Stimulated activated CD4-positive, alpha-beta T cell treated with anti-CD3 and anti-CD28 coated beads, Interleukin-4, amount 100 ng/mL, for 48 hours (primary cell): ENCODE measurements at places on chromosomes 11 and 22.

DNA sequence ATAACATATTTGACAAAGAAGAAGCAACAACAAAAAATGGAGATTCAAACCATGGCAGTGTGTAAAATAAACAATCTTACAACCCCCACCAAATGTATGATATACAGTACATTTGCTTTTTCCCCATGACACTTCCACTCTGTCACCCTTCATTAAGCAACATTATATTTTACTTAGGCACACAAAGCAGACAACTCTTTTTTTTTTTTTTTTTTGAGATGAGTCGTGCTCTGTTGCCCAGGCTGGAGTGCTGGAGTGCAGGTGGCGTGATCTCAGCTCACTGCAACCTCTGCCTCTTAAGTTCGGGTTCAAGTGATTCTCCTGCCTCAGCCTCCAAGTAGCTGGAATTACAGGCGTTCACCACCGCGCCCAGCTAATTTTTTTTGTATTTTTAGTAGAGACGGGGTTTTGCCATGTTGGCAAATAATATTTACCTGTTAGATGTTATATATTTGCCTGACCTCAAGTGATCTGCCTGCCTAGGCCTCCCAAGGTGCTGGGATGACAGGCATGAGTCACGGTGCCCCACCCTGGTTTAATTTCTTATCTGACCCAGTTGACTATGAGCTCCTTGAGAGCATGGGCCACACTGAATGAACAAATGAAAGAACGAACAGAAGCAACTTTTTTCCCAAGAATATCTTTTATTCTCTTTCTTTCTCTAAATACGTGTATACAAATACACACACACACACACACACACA is 5.5 kb upstream of the PCF11 start:
- no peak for DNase-seq

GRCh38 chr22:50734986-50735738 is 2.8 kb upstream of the ACR start:
- DNase-seq: no peak

DNA sequence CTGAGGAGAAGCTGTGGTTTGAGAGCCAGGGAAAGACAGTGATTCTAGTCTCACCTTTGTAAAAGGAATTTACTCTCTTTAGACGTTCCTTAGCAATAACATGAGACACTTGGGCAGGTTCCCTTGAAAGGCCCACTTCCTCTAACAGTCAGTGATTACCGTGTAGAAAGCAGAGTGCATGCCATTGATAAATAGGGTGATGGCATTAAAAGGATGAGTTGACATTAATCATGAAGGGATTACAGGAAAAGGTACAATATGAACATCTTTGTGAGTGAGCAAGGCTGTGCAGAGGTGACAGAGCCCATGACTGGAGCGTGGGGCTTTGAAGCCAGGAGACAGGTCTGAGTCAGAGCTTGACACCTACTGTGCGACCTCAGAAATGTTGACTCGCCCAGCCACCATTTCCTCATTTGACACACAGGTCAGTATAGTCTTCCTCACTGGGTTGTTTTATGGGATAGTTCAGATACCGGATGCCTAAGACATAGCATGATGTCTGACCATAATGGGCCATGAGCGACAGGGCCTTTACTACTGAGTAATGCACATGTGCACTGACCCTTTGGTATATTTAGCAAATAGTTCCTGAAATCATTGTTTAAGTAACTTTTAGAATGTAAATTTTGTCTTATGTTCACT is 341.7 kb upstream of the MTNR1B start:
- DNase-seq: no peak

- no peak for DNase-seq
Observed at GRCh38 chr11:111604392-111605009, 2.3 kb downstream of the SIK2 start.

GRCh38 chr11:87447606-87448005 is 409.9 kb downstream of the TMEM135 start:
- no peak for DNase-seq

- DNase-seq: no peak
Observed at GRCh38 chr11:5394091-5394490, 10.5 kb downstream of the OR51M1 start.

DNA sequence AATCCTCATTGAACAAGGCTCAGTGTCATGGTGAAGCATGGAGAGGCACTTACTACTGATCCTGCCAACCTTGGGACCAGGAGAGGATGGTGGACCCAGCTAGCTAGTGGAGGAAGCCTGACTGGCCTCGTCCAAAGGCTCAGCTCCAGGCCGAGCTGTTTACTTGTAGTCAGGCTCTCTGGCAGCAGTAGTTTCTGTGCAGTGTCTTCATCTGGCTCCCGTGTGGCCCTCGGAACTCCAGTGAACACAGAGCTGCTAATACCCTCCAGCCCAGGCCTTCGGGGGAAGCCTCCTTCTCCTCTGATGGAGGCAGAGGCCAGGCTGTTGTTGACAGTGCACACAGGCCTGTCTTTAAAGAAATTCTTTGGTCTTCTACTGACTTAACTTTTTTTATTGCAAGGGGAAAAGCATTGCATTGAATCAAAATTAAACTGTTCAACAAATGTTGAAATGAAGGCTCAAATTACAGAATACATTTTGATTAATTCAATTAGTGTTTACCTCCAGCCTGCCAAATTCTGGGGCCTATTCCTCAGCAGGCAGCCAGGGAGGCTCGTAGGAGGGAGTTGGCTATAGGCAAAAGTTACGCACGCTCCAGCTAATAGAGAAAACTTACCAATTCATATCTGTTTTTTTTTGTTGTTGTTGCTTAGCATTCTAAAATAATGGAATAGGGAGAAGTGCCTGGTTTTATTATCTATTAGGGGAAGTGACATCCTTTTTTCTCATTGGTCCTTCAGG is 18.8 kb downstream of the PPFIBP2 start:
- no peak for DNase-seq

DNA sequence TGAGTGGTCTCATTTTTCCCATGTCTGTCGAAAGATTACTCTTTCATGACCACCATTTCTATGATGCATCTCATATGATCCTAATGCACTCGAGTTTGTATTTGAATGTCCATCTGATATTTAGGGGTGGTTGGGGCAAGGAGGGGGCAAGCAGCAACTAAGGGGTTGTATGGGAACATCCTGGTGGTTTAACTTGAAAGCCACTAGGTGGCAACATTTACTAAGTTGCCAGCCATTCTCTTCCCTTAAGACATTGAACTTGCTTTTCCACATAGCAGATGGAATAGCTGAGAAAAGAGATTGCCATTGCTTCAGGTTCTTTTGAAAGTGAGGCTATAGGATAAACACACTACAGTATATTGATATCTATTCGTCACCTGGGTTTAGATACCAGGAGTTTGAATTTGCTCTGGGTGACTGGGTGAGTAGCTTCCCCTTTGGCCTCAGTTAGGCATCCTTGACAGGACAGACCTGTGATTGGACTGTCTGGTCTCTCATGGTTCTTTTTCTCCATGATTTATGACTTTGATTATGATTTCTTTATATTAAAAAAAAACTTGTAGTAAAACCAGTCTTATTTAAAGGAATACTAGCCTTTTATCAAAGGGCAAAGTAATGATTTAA is 32.4 kb downstream of the NF2 start:
- no peak for DNase-seq

- no peak for DNase-seq
Observed at GRCh38 chr11:95884376-95884775, 39.5 kb downstream of the MTMR2 start.

DNA sequence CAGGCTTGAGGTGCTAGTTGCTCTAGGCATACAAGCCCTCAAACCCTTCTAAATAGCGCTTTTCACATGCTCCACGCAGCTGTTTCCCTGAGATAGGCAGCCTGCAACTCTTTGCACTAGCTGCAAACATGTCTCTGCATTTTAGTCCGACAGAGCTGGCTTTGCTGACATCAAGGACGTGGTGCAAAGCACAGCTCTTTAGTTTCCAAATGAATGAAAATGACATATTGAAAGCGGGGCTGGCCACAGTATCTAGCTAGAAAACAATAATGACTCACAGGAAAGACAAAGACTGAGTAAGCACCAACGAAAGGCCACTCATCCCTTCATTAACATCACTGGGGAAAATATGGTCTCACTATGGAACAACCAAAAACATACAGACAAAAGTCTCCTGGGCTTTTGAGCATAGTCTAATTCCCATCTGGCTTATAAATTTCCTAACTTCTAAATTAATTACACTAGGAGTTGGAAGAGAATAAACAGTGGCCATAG is 15.3 kb upstream of the ZC3H12C start:
- DNase-seq: peak; percentile 26

DNA sequence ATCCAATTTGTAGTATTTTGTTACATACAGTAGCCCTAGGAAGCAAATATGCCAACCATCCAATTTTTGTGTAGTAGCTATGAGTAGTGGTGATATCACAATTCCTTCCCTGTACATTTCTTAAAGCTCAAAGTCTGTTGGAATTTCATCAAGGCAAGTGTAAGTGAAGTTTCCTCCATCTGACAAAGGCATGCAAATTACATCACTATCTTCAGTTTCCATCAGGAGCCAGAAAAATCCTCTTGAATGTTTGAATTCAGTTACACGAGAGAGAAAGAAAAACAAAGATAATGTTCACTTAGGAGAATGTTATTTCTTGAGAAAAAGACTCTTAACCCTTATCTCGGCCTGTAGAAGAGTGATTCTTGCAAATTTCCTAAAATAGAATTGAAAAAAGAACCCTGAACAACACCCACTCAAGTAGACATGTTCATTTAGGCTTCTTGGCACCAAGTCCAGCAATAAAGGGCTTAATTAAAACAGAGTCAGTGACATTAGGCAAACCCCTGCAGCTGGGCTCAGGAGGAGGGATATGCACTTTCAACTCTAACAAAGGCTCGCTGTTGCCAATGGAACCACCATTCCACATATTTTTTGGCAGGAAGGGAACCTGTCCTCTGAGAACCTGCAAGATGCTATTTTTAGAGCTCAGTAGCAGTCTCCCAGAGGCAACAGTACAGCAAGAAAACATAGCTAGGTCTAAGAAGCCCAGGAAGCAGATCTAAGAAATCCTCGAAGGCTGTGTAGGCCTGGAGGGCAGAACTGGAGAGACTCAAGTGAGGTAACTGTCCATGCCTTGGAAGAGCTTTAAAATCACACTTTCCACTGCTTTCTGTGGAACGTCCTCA is 144.6 kb downstream of the CCDC81 start:
- no peak for DNase-seq

DNA sequence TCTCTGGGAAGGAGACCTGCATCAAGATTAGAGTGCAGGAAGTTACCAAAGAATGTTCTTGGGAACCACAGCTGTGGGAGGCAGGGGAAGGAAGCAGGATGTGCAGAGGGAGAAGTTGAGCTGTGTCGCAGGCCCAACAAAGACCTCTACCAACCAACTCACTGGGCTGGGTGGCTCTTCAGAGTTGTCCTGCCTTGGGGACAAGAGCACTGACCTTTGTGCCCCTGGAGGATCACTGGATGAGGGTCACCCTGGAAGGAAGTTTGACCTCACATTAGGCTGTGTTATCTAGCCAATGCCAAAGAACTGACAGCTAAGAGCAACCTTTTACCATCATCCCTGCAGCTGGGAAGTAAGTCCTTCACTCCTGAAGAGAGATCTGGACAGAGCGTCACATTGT is 130.6 kb downstream of the RRAS2 start:
- DNase-seq: no peak

- no peak for DNase-seq
Observed at GRCh38 chr11:14587258-14587657, 56.3 kb upstream of the PDE3B start.

DNA sequence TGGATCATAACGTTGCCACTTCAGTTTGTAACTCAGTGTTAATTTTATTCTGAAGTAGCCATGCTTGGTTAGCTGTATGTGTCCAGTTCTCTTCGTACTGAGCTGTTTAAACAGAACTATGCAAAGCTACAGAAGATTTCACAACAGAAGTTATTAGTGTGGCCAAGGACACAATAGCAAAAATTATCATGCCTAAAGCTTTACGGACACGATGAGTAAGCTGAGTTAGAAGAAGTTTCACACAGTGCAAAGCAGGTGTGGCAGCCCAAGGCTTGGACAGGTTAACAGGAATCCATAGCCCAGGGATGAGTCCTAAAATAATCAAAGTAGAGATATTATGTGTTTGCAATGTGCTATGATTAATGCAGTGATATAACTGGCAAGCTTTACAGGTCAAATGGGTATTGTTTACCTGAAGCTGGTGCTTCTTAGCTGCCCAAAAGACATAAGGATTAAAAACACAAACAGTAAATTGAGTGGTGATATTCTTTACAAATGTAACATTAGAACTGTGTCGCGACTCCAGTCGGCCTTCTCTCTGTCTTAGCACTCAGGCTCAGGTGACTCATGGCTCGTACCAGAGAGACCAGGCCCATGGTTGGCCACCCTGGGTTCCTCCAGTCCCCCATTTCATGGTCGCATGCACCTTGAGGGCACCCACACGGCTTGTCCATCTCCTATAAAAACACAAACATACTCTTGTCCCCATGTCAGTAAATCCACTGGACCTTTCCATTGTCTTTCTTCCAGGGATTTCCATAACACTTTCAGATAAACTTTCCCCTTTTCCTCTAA is 35.5 kb upstream of the NCAM1 start:
- no peak for DNase-seq

DNA sequence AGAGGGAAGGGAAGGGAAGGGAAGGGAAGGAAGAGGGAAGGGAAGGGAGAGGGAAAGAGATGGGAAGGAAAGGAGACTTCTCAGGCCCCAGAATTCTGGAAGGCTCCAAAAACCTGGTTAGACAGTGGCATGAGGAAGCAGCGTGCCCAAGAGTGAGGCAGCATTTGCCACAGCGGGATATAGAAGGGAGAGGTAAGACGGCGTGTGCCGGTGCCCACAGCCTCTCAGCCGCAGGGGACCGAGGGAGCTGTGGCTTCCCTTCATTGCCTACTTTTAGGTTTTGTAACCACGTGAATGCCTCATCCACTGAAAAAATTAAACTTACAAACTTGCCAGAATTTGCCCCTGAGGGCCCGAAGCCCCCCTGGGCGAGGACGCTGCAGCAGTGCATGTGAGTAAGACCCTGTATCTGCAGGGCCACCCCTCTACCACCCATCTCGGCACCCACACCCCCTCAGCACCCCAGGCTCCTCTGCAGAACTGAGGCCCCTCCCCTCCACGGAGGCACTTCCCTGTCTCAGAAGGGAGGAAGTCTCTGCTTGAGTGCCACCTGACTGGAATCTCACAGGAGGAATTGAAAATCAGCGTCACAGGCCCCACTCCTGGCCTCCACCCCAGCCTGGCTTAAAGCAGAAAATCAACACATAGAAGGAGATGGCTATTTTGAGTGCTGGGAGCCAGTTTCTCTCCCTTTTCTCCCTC is 58.1 kb downstream of the LINC01488 start:
- DNase-seq: no peak

DNA sequence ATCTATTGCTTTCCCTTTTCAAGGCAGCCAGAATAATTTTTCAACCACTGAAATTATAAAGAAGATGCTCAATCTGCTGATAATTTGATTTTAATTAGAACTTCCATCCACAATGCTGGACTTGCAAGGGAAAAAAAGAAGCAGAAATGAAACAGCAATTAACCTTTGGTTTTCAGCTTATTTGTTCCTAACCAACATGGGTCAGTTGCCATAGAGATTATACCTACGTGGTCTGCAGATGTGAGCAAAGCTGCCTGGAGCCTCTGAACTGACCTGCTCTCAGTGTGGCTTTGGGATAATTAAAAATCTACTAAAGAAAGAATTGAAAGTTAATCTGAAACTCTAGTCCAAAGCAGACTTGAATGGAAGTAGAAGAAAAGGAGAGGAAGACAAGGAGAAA is 195.7 kb upstream of the API5 start:
- DNase-seq: no peak

GRCh38 chr11:65891219-65892136 is 1.0 kb downstream of the CCDC85B start:
- no peak for DNase-seq

GRCh38 chr11:79021601-79022000 is 419.2 kb downstream of the TENM4 start:
- no peak for DNase-seq

- no peak for DNase-seq
Observed at GRCh38 chr11:66068923-66069714, 953 bp upstream of the PACS1 start.
